ENCODE measurements at places on chromosomes 11 and 22. TPM values are rescaled to one million over a fixed set of nuclear protein-coding genes. Genes with fewer than 3 reads are reported as not detected.

Gene OSBPL5
- 9.8 TPM for total RNA-seq

Gene MRGPRX4
- not detected for total RNA-seq

Gene ENTHD1
- total RNA-seq, result not detected

Gene MEI1
- not detected for total RNA-seq

Gene TRIM22
- total RNA-seq, result 0.83 TPM
